ENCODE measurements at places on chromosomes 2 and 18.

DNA sequence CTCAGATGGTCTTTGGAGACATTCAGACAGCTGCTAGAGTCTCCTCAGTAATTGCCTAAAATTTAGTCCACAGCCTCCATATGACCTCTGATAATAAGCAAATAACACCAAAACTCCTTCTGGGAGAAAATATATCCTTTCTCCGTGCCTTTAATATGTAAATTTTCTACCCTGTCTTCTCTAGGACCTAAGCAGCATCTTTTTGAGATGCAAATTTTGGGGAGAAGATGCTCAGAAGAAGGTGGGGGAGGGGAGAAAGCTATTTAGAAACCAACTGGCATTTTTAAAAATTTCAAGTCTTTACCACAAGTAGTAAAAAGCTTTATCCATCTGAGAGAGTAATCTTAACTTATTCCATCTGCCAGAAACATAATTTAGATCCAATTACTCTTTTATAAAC lies 120.4 kb upstream of the MSH6 start:
- no peak for DNase-seq

- peak; percentile 51 for DNase-seq
Observed at GRCh38 chr18:43422518-43422917, 145.2 kb upstream of the SYT4 start.

DNA sequence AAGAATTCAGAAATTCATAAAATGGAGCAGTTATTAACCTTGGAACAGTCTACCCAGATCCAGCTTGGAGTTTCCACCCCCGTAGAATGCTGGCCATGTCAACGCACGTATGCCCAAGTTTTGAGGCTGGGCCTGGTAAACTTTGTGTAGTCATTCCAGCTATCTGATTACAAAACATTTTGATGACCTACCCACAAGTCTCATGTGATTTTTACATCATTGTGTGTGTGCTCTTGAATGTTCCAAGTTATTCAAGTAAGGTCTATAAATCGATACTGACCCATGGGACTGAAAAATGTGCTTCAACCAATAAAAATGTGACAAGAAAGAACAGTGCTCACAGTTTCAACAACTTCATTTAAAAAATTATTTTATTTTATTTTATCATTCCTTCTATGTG lies 32.5 kb upstream of the ICOS start:
- DNase-seq = no peak

GRCh38 chr18:35179906-35180305 lies 60.9 kb upstream of the ZNF397 start:
- no peak for DNase-seq

DNA sequence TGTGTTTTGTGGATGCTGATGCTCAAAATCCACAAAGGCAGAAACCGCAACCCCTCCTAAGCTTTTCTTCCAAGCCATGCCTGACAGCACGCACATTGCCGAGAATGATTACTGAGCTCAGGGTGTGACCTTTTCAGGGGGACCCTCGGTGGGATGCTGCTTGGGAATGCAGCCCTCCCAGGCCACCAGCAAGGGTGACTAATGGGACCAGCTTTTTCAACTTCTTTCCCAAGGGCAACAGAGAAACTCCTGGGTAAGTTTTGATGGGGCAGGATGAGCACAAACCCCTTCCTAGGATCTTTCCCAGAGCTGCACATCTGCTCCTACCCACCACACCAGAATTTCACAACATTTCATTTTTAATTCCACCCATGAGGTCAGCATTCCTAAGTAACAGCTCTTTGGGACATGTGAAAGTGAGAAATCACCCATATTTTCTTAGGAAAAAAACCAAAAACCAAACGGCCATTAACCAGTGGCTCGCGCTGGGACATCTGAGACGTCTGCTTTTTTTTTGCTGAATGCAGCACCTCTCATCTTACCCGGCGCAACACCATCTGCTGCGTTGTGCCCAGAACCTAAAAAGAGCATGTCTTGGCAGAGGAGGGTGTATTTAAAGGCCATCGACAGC lies 119.0 kb downstream of the ARL4C start:
- DNase-seq = peak; percentile 88

- DNase-seq = no peak
Observed at GRCh38 chr2:157443090-157443489, 799 bp downstream of the CYTIP start.

DNA sequence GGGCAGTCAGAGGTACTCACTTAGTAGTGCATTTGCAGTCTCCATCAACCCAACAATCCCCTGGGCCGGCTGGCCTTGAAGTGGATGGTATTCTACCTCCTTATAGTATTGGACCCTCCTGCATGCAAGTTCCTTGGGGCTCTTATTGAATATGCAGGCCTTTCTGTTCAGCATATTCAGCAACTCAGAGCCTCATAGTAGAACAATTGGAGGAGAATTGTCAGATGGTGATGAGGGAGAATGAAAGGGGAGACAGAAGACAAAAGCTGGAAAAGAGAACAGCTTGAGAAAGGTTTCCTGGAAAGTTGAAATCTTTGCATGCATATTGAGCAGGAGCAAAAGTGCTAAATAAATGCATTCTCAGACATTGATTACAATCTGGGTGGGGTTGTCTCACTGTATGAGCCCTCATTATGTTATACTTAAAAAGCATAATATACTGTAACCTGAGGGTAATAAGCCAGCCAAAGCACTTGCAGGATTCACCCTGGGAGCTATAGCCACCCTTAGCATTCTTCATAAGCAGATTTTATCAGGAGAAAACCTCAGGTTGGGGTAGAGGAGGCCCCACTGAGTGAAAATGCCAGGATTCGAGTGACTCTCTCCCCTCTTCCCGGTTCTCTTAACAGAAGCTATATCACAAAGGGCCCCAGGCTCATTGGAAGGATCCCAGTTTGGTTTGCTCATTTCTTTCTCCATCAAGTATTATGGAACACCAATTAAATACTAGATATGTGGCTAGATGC lies 178.1 kb downstream of the MSH2 start:
- DNase-seq = no peak

- DNase-seq = no peak
Observed at GRCh38 chr18:44473394-44474066, 207.2 kb upstream of the SETBP1 start.

DNA sequence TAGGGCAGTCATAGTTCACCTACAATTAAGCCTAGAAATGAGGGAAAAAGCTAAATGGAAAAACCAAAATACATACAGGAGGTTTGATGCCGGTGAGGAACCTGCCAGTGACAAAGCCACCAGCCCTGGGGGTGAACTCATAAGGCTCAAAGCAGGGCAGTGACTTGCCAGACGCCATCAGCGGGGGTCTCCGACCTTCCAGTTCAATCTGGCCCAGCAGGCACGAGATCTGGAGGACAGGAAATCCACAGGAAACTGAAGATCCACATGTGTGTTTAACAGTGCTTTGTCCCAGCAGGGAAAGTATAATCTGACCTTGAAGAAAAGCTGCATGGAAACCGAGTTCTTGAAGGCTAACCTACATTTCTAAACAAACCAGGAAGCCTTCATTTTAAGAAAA lies 60.1 kb downstream of the POLR1A start:
- no peak for DNase-seq

GRCh38 chr2:118121986-118122524 lies 33.8 kb downstream of the INSIG2 start:
- no peak for DNase-seq

DNA sequence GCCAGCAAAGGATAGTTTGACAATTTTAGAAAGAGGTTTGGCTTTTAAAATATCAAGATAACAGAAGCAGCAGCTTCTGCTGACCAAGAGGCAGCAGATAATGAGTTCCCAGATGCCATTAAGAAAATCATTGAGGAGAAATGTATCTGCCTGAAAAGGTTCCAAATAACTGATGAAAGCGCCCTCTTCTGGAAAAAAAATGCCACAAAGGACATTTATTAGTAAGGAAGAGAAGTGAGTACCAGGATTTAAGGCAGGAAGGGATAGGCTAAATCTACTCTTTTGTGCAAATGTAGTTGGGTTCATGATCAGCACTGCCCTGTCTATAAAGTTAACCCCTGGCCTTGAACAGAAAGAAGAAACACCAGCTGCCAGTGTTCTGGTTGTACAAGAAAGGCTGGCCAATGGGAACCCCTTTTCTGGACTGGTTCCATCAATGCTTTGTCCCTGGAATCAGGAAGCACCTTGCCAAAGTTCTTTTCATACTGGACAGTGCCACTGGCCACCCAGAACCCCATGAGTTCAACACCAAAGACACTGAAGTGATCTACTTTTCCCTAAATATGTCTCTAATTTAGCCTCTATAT lies 40.6 kb downstream of the DHX57 start:
- DNase-seq = peak; percentile 49

DNA sequence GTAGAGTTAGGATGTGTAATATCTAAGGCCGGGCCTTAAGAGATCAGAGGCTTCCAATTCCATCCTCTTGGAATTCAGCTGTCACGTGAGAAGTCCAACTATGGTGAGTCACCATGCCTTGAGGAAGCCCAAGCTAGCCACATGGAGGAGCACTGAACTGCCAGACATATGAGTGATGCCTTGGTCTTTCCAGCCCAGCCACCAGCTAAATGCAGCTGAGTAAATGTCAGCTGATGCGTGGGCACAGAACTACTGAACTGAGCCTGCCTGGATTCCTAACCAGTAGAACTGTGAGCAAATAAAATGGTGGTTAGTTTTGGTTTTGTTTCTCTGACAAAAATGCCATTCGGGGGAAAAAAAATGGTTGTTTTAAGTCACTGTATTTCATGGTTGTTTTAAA lies 153.7 kb upstream of the SERTAD2 start:
- no peak for DNase-seq

DNA sequence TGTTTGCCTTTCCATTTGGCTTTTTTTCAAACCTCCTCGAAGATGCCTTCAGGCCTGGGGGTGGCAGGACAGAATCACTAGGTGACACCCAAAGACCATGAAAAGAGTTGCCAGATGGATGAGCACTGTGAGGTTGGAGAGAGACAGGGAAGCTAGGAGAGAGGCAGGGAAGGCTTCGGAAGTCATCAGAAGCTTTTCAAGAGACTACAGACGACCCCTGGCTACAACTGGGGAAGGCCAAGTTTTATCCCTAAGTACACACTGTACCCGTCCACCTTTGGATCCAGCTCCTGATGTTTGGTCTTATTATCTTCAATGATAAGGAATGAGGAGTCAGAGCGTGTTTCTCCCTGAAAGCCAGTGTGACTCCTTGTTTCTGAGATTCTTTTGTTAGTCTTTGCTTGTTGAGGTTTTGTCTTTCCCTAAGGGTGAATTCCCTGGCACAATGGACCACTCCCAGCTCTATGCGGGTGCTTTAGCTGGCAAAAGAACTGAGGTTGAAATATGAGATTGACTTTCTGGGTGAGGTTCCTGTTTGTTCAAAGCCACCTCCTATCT lies 33.4 kb upstream of the SLC9A2 start:
- DNase-seq = no peak

DNA sequence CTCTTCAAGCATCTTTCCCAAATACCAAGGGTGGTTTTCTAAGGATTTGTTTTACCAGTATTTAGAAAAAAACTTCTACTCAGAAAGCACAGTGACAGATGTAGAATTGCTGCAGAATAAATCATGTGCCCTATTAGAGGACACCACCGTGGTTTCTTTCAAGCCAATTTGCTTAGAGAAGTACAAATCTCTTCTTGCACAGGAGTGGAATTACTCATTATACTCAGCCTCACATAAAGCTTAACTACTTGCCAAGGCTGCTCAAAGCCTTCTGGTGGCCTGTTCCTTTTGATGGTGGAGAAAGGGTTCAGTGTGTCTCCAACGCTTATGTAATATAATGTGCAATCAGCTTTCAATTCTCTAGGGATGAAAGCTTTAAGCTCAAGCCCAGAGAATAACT lies 66.5 kb upstream of the CTNNA2 start:
- peak; percentile 46 for DNase-seq

- peak; percentile 39 for DNase-seq
Observed at GRCh38 chr2:70087702-70088597, 673 bp downstream of the PCBP1 start.

GRCh38 chr2:154306266-154306970 lies 392.1 kb upstream of the KCNJ3 start:
- DNase-seq = no peak

DNA sequence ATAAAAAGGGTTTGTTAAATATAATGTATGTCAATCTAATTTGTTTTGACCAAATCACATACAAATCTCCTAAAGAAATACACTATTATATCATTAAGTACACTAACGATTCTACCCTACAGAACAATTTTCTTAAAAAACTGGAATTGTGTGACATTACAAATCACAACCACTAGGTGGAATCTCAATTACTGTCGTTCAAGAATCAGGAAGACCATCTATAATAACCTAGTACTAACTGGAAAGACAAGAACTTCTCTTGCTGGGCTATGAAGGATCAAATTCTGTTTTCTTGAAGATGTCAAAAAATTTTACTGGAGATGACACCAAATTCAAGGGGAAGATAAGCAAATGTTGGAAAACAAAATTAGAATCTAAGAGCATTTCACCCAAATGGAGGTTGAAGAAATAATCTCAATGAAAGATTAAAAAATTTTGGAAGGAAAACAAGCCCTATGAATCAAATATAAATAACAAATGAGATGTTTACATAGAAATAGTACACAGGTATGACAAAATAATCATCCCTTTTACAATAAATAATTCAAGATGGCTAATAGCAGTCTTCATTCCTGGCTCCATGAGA lies 110.9 kb downstream of the STK39 start:
- DNase-seq = no peak

DNA sequence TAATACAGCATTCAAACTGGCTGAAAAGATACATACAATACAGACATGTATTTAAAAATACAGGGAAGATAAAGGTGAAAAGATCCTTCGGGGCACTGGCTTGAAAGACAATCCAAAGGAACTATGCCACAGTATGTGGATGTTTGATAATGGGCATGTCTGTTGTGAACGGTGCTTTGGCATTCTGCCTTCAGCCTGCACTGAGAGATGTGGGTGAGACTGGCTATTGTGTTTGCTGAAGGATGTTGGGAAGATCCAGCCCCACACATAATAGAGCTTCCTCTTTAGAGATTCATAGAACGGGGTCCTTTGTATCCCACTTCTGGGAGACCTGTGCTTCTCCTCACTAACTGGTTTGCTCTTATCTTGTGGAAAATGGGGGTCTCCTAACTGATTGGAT lies 65.1 kb upstream of the CXCR4 start:
- no peak for DNase-seq

DNA sequence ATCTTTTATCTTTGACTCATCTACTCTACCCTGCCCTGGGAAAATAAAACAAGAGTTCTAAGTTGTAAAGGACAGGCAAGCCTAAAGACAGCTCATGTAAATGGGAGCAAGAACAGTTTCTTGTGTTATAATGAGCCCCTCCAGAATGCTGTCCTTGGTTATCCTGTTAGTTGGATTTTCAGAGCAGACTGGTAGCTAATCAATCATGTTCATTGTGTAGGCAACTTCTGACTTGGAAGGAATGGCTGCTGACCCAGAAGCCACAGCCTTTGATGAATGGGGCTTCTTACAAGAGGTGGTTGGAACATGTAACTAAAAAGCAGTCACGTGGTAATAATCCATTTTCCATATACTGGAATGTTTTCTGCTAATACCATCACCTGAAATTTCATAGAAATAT lies 254.2 kb downstream of the AGPS start:
- DNase-seq = no peak

DNA sequence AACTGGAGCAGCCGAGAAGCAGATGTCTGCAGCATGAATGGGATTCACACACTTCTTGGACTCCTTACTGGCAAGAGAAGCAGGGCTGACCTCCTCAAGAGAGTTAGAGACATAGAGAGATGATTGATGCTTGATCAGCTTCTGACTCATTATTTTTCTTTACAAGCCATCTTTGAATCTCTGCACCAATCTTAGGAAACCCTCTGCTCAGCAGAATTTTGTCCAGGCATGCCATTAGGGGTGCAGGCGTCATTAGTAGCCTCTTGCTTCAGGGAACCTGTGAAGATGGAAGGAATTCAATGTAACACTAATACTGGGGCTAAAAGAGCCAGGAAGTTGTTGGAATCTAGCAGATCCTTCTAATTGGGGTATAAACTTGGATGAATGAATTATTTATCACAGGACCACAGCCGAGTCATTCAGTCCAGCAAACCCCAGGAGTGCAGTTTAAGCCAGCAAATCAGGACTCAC lies 151.8 kb downstream of the MGAT5 start:
- DNase-seq = no peak

Measured in NCI-H524 (cell line).